ENCODE measurements at places on chromosomes 16 and 17.
A peak's percentile ranks its signal among the peaks of the same experiment; 100 is the strongest.

DNA sequence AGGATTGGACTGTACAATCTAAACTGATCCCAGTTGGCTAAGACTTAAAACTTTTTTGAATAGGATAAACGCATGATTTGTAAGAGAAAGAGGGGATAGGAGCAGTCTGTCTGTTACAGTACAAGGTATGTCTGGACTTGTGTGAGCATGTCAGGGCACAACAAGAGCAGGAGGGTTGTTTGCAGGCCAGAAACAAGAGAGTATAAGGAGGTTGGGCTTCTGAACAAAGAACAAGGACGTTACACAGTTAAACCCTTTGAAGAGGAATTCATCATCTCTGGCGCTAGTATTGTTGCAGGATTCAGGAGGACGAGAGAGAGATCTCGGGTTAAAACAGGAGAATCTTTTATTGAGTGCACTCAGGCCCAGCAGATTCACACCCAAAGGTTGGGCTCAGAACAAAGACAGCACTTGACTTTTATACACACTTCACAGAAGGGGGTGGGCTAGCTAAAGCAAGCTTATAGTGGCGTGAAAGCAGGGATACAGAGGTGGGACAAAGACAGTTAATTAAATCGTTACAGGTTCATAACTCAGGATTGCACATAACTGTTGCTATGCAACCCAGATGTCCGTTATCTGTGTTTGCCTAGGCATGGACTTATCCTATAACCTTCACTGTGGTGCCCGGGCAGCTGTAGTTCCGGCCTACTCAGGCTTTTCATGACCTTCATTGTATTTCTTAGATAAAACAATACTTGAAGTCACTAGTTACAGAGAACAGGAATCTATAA, 34.3 kb downstream of the SEC14L1 start:
- DNase-seq: no peak

GRCh38 chr16:52709306-52709705, 162.4 kb upstream of the TOX3 start:
- DNase-seq: no peak

DNA sequence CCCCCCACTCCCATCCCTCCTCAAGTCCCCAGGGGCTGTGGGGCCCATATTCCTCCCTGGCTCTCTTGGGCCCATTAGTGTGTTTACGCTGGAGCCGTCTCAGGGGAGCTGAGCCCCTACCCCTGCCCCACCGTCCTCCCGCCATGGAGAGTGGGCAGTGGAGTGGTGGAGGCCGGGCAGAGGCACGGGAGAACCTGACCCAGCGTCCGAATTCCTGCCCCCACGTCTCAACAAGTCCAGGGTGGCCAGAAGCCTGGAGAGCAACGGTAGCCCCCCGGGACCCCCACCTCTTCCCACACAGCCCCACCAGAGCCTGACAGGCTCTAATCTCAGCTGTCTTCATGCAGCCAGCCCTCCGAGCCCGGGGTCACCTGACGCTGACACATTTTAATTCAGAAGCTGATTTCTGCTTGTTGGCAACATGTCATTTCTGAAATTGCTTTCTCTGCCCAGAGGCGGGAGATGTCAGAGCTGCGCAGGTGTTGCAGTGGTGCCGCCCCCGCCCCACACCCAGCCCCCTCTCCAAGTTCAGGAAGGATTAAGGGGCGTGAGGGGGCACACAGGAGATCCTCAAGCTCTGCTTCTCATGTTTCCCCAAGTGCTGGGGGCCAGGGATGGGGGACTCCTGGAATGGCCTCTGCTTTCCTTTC, 32.6 kb downstream of the WNT9B start:
- DNase-seq: no peak

DNA sequence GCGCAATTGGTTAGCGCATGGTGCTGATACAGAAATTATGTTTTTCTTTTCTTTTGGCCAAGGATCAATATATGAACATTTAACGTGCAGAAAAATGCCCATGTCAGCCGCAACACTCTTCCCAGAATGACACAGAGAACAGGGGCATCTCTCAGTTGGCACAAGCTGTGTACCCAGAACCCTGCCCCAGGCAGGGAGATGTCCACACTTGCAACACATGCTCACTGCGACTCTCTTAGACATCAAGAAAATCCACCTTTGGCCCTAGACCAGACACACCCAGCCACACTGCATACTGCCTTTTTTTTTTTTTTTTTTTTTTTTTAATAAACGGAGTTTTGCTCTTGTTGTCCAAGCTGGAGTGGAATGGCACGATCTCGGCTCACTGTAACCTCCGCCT, 17.0 kb downstream of the PITPNA start:
- DNase-seq: no peak

DNA sequence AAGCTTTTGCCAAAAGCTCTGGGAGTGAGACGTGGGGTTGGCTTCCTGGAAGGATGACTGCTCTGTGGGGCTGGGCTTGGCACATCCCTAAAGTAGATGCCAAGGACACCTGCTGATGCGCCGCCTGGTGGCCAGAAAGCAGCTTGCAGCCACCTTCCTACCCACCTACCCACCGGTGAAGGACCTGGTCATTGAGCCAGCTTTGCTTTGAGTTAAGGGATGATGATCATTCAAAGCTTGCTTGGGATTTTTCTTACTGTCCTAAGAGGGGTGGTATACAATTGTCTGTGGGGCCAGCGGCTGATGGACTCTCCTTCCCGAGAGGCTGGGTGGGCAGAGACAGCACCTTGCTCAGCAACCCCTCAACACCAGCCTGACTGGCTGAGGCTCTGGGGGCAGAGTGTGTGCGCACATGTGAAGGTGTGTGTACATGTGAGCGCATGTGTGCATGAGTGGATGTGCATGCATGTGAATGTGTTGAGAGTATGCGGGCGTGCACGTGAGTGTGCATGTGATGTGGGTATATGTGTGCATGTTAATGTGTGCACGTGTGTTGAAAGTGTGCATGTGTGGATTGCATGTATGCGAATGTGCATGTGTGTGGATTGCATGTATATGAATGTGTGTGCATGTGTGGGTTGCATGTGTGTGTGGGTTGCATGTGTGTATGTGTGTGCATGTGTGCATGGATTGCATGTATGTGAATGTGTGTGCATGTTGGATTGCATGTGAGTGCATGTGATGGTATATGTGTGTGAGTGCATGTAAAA, 18.6 kb downstream of the C1QTNF1 start:
- peak; percentile 58 for DNase-seq

DNA sequence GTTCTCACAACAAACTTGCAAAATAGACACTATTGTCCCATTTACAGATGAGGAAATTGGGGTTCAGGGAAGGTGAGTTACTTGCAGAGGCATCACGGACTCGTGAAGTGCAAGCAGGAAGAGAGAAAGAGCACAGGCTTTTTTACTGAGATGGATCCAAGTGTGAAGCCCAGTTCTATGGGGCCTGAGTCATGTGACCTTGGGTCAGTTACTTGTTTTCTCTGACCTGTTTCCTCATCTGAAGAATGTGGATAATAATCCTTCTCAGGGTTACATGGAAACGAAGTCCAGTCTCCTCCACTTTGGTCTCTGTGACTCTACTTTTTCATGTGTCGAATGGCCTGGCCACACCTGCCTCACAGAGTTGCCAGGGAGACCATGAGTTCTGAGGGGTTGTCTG, 134.4 kb downstream of the SPACA3 start:
- DNase-seq: no peak

- no peak for DNase-seq
These were observed 132.5 kb downstream of the CNTNAP4 start for GRCh38 chr16:76409706-76410105.

DNA sequence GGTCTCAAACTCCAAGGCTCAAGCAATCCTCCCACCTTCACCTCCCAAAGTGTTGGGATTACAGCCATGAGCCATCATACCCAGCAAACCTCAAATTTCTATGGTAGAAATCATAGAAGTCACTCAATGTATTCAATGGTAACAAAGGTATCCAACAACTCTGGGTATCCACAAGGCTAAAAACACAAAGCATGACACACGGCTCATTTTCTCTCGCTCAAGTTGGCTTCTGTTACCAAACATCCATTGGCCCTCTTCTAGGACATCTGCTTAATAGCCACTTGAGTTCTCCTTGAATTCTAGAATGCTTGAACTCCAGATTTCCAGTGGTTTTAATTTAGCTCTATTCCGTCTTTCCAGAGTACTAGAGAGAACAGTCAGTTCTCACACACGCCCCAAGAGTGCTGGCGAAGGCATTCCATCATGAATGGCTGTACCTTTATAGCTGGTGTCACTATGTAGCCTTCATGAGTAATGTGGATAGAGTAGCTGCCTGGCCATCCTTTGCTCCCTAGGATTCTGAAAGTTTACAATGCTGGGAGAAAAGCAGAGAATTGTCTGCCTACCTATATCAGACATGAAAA, 42.6 kb downstream of the SPAG9 start:
- DNase-seq: no peak

GRCh38 chr17:63987221-63988126, 10.7 kb upstream of the PRR29 start:
- DNase-seq: no peak

DNA sequence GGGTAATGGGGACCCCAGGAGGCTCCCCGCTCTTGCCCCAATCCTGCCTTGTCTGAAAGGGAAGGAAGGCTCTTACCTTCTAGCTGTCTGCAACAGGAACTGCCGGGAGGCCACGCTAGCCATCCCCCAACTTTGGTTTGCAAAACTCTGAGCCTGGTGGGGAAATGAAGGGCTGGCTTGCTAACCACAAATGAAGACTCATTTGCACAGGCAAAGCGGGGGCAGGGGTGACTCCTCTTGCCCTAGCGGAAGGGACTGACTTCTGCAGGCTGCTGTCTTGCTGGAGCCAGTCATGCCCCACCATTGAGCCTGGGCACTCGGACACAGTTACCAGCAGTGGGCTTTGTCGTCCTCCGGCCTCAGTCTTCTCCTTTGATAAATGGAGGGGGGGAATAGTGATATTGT, 52.6 kb downstream of the PLCG2 start:
- no peak for DNase-seq

GRCh38 chr16:81945665-81946064, 65.6 kb downstream of the SDR42E1 start:
- DNase-seq: no peak

- no peak for DNase-seq
These were observed 1.6 kb downstream of the CMIP start for GRCh38 chr16:81445966-81446906.

DNA sequence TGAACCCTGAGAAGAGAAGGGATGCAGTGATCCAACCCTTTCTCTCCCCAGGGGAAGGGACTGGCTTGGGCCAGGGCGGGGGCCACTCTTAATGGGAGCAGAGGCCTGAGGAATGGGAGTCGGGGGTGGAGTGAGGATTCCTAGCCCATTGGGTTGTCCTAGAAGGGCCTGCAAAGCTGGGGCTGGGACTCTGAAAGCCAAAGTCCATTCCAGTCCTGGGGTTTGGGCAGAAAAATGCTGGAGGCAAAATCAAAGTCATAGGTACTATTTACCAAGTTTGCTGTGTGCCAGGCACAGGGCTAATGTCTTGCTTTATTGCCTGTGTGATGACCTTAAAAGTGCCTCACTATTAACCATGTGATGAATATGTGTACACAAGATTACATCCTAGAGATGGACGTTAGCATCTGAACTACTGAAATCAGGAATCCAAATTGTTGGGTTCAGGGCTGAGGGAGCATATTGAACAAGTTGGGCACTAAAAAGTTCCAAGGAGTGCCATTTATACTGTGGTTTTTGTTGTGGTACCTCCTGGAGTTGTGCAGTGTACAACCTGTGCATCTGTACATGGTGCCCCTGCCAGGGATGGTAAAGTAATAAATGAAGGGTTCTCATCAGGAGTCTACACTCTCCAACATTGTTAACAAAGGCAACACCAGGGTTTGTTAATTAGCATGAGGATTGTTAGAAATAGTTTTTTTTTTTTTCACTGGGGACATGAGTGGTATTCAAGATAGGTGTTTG, 84.4 kb upstream of the NKD1 start:
- DNase-seq: no peak

DNA sequence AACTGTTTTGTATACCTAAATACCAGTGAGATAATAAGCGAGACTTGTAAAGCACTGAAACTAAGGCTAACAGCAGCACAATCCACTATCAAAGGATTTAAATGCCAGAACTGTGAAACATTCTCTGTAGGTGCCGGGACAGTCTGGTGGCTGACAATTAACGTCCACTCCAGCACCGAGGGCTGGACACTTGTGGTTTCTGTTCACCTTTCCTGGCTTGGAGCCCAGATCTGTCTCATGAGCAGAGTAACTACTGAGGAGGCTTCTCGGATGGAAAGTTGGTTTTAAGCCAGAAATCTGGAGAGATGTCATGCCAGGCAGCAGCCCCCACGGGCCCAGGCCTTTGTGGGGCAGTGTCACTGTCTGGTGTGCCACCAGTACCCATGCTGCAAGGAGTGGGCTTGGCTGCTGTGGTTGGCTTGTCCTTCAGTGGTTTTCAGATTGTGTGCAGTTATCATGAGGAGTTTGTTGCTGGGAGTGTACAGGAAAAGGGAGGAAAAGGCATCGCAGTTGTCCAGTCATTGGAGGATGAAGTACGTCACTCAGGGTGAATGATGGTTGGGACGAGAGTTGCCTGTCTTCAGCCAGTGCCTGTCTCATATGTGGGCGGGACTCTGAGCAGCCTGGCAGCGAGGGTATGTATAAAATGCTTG, 35.5 kb downstream of the UBN1 start:
- DNase-seq: no peak

GRCh38 chr17:77666881-77667395, 291.6 kb upstream of the TNRC6C start:
- DNase-seq: no peak

- no peak for DNase-seq
These were observed 76.3 kb downstream of the KSR1 start for GRCh38 chr17:27532269-27533263.

- no peak for DNase-seq
These were observed 621 bp upstream of the CSHL1 start for GRCh38 chr17:63911657-63912100.

- DNase-seq: no peak
These were observed 13.2 kb downstream of the LSM12 start for GRCh38 chr17:44053125-44053872.

DNA sequence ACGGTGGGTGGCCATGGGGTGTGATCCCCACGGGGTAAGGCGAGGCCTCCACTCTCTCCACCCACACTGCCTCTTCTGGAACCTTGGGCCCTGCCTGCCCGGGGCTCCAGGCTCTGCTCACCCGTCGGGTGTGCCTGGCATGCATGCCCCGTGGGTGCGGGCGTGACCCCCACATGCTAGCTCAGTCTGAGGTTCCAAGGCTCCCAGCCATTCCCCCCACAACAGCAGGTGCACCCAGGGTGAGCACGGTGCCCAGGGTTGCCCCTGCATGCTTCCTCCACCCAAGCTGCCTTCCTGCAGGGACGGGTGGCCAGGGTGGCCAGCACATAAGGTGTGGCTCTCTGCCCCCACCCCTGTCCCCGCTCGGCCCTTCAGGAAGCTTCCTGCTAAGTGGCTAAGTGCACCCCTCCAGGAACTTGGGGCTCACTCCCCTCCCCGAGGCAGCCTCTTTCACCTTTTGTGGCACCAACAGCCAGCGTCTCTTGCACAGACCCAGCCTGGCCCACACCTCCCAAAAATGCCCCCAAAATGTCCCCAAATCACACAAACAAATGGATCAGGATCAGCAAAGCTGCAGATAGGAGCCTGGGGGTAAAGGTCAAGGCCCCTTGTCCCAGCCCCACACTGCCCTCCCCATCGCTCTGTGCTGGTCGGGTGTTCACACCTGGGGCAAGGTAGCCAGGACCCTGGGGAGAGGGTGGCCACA, 21.4 kb upstream of the PVALEF start:
- DNase-seq: no peak

DNA sequence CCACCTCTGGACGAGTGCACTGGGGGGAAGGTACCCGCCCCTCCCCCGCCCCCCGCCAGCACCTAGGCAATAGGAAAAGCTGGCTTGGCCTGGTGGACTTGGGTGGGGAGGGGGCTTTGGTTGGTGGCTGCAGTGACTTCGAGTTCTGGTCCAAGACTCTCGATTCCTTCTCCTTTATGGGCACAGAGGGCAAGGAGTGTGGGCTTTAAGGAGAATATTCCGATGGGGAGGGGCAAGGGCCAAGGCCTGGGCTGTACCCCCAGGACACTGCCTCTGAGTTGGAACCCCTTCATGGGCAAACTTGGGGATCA, 409 bp downstream of the ACSF2 start:
- no peak for DNase-seq

Measured in iPS DF 6.9 (cell line).